Memory B cell (primary cell): ENCODE measurements at places on chromosomes 1 and 21.

DNA sequence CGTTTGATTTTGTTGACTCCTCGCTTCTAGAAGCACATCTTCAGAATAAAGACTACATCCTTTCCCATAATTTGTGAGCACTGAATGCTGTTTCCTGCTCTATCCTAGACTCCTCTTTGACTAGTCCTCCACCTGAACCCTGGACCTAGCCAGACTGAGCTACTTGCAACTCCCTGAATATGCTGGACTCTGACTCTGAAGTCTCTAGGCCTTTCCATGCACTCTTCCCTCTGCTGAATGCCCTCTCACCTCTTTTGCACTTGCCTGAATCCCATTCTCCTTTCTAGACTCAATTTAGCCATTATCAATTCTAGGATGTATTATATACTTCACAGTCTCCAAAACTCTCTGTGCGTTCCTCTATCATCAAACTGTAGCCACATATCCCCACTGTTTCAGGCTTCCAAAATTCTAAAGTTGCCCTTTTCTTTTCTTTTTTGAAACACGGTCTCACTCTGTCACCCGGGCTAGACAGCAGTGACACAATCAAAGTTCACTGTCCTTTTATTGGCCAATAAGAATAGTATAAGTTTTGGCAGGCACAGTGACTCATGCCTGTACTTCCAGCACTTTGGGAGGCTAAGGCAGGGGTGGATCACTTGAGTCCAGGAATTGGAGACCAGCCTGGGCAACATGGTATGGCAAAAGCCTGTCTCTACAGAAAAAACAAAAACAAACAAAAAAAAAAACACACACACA, 127.0 kb downstream of the LTN1 start:
- no peak for DNase-seq

- no peak for DNase-seq
These were observed 164.7 kb upstream of the RGS18 start for GRCh38 chr1:191993549-191993948.

DNA sequence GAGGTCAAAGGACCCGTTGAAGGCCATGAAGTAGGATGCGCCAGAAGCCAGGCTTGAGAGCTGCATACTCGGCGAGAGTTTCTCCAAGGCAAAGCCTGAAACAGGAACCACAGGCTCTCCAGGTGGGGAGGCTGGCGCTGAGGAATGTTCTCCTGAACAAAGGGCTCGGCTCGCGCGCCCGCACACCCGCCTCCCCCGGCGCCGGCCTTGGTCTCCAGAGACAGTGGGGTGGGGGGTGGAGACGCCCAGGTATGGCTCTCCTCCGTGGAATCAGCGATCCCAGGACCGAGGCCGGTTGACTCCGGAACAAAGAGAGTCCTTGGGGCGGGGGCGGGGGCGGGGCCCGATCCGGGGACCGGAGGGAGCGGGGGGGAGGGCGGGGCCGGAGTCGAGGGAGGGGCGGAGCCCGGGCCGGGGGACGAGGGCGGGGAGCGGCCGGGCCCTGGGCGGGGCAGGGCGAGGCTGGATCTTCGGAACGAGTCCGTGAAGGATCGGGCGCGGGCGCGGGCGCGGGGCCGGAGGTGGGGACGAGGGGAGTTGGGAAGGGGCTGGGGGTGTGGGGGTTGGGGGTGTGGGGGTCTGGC, 85.0 kb downstream of the NKAIN1 start:
- DNase-seq = peak; percentile 36

DNA sequence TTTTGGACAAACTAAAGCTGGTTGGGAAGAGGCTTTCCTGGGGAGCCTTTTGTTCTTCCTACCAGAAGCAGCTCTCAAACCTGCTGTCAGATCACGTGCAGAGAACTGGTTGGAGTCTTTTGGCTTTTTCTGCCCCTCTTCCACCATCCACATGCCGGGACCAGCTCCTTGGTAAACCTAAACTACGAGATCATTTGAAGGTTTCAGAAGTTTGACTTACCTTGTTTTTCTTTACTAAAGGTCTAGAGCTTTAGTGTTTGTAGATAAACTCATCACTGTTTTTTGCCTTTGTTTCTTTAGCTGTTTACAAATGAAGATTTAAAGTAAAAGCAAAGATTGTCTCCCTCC, 113.4 kb downstream of the HLX start:
- DNase-seq = no peak

GRCh38 chr1:36657826-36658225, 175.1 kb upstream of the CSF3R start:
- no peak for DNase-seq

DNA sequence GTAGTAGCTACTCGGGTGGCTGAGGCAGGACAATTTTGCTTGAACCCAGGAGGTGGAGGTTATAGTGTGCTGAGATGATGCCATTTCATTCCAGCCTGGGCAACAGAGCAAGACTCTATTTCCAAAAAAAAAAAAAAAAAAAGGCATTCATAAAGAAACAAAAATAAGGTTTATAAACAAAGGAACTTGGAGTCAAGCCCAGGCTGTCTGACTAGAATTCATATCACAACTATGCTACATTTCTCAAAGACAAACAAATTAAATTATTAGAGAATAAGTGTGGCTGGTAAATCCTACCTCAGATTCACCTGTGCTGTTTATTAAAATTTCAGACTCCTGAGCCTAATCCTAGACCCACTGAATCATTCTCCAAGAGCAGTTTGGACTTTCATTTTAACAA, 4.2 kb downstream of the GCLM start:
- no peak for DNase-seq

DNA sequence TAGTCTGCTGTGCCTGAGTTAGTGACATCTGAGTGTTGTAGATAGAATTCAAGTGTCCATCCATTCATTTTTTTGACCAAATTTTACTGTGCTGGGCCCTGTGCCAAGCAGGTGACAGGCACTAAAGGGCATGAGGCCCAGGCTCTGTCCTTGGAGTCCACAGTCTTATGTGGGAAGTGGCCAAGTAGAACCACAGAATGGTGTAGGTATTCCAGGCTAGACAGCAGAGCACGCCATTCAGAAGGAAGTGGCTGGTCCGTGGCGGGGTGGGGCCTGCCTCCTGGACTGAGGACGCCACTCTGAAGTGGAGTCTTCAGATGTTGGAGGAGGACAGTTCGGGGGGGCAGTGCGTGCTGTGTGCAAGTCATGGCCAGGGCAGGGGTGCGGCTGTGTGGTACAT, 68.9 kb upstream of the ACTL8 start:
- DNase-seq = no peak

DNA sequence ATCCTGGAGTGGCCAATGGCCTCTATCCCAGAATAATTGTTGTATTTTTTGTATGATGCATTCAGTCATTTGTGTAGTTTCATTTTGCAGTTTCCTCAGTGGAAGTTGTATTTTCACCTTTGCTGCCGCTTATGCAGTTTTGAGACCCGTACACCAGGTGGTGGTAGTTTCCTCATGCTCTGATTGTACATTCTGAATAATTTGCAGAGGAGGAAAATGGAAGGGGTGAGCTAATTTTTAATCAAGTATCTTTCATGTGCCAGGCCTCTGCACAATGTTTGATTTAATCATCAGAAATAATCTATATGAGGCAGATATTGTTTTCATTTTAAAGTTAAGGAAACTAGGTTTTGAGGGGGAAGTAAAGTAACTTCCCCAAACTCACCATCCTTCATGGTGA, 29.5 kb downstream of the HLX start:
- peak; percentile 30 for DNase-seq

- DNase-seq = no peak
These were observed 3.5 kb upstream of the SLC44A5 start for GRCh38 chr1:75614399-75614756.

- DNase-seq = peak; percentile 46
These were observed at the start of gene DISP1 for GRCh38 chr1:222814536-222815439. TSS of gene DISP1 (plus strand) at chr1:222815039. CDS start at chr1:222942824, 127,785 bp downstream.

DNA sequence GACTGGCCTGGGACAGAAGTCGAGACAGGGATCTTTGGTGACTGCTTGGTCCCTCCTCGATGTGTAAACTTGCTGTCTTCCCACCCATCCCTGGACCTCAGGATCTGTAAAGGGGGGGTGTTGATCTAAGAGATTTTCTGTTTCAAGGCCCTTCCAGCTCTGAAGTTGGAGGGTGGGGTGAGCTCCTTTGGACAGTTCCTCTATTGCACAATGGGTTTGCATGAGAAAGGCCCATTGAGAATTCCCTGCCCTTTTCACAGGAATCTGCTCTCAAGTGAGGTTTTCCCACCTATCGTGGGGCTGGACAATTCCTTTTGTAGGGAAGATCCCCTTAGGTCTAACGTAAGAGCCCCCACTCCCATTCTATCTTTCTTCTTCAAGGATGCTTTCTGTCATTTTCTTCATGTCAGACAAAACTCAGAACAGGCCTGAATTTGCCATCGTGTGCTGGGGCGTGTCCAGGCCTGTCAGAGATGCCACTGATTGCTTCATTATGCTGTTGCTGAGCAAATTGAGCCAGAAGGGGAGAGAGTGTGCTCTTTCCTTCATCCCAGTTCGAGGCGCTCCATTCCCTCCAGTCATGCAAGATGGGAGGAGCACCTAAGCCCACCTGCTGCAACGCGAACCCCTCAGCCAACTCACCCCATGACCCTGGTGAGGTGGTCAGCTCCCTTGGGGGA, 149.9 kb upstream of the IGSF21 start:
- DNase-seq = no peak

- DNase-seq = no peak
These were observed 54.8 kb downstream of the FOXO6 start for GRCh38 chr1:41416081-41416480.

DNA sequence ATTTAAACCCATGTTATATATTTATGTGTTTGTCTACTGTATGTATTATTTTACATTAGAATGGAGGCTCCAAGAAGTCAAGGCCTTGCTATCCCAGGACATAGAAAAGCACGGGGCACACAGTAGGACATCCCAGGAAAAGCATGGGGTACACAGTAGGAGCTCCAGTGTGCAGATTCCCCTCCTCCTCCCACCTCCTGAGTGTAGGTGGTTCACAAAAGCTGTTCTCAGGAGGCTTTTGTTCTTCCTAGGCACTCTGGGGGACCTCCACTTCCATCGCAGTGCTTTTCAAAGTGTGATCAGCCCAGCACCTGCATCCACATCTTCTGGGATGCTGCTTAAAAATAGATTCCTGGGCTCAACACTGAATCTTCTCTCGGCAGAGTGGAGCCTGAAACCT, 30.8 kb upstream of the VTCN1 start:
- DNase-seq = no peak

DNA sequence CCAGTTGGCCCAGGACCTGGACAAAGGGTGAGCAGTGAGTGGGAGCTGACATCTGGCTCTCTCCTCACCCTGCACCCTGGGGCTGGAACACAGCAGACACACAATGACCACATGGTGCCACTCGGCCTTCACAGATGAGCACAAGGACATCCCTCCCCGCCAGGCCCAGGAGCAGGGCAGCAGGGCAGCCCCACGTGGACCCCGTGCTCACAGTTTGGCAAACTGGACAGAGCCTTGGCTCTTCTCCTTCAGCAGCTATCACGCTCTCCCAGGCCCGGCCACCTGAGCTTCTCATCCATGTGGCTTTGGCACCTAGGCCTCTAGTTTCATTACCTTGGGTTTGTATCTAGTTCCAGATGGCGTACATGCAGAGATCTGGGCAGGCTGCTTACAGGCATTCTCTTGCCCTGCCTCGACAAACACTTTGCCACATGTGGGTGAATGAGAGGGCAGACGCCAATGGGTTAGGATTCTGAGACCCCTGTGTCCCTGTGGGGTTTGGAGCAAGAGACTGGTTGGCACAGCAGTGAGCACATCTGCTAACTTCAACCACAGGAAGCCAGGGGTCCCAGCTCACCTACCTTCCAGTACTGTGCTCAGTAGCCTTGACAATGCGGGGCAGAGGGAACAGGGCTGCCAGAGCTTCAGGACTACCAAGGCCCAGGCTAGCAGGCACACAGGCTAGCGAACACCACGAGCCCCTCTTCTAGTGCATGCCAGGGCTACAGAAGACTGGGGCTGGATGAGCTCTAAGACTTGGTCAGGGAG, 3.4 kb upstream of the PTPRF start:
- no peak for DNase-seq

- DNase-seq = no peak
These were observed 9.9 kb downstream of the AMPD2 start for GRCh38 chr1:109629372-109630030.

DNA sequence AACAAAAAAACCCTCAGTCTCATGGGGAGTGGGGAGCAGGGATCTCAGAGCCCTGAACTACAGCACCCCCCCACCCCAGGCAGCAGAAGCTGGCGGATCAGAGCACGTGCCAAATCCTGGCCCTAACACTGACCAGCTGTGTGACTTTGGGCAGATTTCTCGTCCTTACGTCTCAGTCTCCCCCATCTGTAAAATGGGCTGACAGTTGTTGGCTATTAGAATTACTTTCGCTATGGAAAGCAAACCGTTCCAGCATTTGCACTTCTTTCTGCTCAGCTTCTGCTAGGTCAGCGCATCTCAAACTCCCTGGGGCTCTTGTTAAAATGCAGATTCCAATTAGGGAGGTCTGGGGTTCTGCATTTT, 15.5 kb downstream of the TNFRSF8 start:
- no peak for DNase-seq

DNA sequence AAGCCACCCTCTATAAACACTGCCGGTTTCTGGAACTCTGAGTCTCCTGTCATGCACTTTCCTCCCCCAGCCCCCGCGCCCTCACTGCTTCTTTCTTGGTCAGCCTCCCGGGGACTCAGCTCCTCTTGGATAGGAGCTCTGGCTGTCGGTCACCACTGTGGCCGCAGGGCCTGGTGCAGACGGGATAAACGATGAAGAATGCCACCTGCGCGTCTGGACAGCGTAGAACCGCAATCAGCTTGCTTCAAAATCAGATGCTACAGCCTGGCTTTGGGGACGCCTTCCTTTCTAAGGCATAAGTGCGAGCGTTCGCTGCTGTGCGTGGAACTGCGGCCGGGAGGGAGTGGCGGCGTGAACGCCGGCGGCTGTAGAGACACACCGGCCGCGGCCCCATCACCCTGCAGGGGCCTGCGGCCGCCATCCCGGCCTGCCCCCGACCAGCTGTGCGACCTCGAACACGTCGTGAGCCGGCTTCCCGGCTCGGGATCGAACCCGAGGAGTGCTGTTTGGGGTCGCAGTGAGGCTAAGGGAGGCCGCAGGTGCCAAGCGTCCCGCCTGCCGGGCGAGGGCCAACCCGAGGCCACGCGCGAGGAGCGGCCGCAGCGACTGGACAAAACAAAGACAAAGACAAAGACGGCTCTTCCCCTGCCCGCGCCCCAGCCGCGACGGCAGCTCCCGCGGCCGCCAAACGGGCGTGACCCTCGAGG, 688 bp downstream of the PTTG1IP start:
- no peak for DNase-seq

DNA sequence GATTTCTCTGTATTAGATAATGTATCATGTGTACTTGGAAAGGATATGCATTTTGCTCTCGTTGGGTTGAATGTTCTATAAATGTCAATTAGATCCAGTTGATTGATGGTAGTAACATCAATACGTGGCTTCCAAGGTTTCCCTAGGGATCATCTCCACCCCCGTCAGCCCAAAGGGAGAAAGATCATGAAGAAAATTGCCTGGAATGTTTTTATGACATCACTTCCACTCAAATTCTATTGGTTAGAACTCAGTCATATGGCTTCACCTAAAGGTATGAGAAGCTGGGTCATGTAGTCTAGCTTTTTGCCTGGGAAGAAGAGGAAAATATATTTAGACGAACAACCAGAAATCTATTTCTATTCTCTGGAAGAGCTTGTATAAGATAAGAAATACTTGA, at the start of gene C1orf185:
Gene C1orf185, plus strand, starts transcription at position 253 of the 400 bp plus-strand sequence. Its CDS starts 6 bp downstream, at position 259.
- DNase-seq = no peak
